ENCODE measurements at places on chromosomes 3 and 15.

GRCh38 chr3:193885832-193886231 lies 250.1 kb upstream of the HES1 start:
- no peak for DNase-seq

GRCh38 chr3:171190668-171191067 lies 164.1 kb upstream of the SLC2A2 start:
- DNase-seq = peak; percentile 11

GRCh38 chr3:8868996-8869395 lies 94.3 kb downstream of the RAD18 start:
- DNase-seq = no peak

- no peak for DNase-seq
These were observed 226.0 kb downstream of the DIPK2A start for GRCh38 chr3:144197582-144197981.

- DNase-seq = no peak
These were observed 157.9 kb upstream of the HES1 start for GRCh38 chr3:193978030-193978429.

DNA sequence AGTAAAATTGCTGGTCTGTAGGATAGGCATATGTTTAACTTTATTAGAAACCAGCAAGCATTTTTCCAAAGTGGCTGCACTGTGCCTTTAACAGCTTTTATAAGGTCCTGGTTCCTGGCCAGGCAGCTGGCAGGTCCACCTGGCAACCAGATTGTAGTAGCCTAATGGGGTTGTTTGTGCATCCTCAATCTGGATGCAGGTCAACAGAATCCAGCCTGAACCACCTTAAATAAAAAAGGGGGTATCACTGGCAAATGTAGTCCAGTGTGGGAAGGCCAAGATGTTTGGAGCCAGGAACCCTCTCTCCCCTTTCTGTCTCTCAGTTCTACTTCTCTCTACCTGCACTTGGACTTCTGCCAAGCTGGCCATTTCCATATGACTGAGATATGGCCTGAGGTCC lies 200.3 kb downstream of the ZNF621 start:
- DNase-seq = no peak

- DNase-seq = no peak
These were observed 192.9 kb upstream of the SLITRK3 start for GRCh38 chr3:165389064-165389463.

DNA sequence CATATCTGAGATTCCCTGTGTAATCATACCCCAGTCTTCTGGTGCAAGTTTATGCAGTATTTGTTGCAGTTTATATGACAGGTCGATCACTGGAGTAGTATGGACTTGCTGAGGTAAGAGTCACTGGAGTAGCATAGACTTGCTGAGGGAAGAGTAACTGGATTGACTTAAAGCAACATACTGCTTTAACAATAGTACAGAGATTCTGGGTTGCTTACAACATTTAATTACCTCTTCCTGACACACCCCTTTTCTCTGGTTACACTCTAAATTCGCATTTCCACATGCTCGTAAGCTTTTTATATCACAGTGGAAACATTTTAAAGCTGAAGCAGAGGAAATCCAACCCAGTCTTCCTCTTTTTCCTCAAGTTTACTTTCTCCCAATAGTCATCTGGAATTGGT lies 11.8 kb downstream of the AAGAB start:
- DNase-seq = peak; percentile 35

- DNase-seq = no peak
These were observed 60.2 kb downstream of the PLXNA1 start for GRCh38 chr3:127043041-127043641.

- no peak for DNase-seq
These were observed 490.0 kb downstream of the NAALADL2 start for GRCh38 chr3:175349168-175349567.

- DNase-seq = no peak
These were observed 37.4 kb upstream of the SECISBP2L start for GRCh38 chr15:49083401-49084284.

- no peak for DNase-seq
These were observed 436.0 kb upstream of the TPM1 start for GRCh38 chr15:62606376-62607113.

- DNase-seq = no peak
These were observed 56.7 kb upstream of the XCR1 start for GRCh38 chr3:46083956-46084355.

DNA sequence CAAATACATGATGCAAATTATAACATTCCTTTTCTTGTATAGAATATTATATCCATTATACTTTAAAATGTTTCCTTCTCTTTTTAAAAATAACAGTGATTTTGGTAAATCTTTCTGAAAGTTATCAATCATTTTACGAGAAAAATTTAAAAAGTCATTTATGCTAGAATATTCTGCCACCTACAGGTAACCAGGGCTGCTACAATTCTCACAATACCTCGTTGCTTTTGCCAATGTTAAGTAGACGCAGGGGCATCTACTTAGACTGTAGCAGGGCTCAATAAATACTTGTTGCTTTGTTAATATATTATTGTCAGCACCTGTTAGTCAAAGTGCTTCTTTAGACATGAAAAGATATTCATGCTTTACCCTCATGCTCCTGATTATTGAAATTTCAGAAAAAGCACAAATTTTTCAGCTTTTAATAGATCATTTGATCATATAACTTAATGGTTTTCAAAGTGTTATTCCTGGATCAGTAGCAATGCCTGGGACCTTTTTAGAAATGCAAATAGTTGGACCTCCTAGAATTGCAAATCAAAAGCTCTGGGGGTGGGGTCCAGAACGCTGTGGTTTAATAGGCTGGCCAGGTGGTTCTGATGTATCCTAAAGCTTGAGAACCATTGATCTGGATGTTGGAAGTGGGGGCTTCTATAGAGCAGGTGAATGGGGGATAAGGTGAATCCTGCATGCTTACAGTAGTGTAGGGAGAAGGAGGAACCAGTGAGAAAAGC lies 223.6 kb upstream of the PDZRN3 start:
- DNase-seq = no peak

DNA sequence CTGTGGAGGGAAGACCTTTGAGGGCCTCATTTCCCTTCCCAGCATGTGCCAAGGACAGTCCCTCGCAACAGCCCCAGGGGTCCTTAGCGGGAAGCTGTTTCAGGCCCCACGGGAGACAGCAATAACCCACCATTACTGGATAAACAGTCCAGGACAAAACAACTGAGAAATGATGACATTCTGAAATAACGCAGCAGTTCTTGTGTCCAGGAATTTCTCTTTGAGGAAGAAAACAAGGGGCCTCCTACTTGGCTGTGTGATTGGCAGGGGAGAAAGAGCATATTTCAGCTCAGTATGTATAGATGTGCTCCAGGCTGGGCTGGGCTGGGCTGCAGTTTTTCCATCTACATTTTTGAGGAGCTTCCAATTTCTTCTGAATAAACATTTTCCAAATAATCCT lies 82.2 kb upstream of the THBS1 start:
- DNase-seq = no peak

DNA sequence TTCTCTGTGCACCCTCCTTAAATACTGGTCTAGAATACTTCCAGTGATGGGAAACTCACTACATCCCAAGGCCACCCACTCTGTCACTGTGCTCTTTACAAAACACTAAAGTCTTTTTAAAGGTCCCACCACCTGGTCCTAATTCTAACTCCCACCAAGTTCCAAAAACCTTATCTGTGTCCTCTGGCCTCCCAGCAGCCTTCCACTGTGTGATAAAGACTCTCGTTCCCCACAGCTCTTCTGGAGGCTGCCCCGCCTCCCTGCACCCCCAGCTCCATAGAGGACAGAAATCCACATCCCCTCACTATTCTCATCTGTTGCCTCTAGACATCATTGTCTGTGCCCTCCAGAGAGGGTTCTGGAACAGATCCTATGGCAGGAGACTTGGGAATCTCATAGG lies 276.4 kb downstream of the FAM43A start:
- DNase-seq = no peak

DNA sequence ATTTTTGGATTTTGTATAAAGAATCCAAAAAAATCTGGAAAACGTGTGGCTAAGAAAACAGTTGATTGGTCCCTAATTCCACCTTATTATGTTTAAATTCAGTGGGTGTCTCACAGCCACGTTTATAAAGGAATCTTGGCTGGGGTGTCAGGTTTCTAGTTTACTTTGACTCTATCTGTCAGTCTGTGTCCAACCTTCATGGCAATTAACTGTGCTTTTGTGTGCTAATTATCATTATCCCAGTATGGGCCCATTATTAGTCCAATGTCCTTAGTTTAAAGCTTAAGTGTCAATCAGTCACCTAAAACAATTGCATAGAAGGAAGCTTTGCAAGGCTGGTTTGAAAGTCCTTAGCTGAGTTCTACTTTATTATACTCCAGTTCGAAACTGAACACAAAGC lies 3.7 kb upstream of the CNTN4 start:
- no peak for DNase-seq

GRCh38 chr3:12449889-12450682 lies 34.2 kb upstream of the TSEN2 start:
- no peak for DNase-seq

DNA sequence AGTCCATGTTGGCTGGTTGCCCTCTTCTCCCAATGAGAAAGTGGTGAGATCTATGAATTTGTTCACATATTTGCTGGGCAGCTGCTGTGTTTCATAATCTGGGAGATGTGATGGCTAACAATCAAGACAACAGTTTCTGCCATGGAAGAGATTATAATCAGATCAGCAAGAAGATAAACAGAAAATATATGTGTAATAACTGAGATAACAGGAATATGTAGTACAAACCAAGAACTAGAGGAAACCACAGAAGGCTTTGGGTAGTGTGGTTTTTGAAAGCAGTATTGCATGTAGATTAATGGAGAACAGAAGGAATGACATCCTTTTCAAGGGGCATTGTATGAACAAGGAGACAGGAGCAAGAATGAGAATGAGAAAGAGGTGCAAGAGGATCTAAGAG lies 12.2 kb upstream of the CSTA start:
- no peak for DNase-seq

DNA sequence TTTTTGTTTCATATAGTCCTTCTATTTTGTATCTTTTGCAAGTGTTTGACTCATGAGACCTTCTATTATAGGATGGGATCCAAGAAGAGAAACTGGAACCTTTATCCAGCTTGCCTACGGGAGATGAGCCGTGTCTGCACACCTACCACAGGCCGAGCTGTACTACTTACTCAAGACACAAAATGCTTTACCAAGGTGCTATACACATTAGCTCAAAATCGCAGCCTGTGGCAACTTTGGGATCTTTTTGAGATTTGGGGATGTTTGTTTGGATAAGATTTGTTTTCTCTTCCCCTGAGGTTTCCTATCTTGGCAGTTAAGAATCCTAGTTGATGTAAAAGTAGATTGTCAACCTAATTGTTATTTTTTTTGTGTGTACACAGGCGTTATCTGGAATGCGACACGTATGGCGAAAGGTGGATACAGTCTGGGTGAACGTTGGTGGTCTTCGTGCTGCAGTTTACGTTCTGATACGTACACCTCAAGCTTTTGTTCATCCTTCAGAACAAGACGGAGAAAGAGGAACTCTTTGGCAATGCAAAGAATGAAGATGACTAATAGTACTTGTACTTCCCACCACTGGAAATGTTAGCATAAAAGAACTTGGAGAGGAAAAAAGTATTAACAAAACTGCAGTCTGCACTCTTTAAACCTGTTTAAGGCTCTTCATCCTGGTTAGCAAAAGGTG lies 13.1 kb upstream of the SETD5 start:
- peak; percentile 64 for DNase-seq

DNA sequence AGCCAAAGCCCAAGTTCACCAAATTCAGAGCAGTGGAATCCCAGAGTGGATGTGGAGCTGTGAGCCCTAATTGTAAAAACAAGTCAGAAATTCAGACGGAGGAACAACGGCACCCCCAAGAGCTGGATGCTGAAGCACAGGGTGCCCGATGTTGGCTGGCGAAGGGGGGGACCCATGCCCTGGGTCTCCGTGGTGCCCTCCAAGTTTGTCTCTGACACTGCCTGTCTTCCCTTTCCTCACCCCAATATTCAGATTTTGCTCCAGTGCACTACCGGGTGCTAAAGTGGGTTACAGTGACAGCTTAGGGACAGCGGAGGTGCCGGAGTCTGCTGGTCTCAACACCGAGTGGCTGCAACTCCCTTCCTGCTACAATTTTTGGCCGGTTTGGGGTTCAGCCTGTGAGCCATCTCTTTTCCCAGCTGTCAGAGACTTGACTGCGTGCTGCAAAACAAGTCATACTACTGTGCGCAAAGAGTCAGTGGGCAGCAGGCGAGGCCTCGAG lies 6.6 kb downstream of the GRIP2 start:
- no peak for DNase-seq

GRCh38 chr3:60064210-60065178 lies 1014.7 kb upstream of the CFAP20DC start:
- peak; percentile 10 for DNase-seq

GRCh38 chr3:53174346-53175250 lies 13.6 kb downstream of the PRKCD start:
- DNase-seq = no peak

GRCh38 chr15:91752081-91752785 lies 101.3 kb upstream of the SLCO3A1 start:
- no peak for DNase-seq

DNA sequence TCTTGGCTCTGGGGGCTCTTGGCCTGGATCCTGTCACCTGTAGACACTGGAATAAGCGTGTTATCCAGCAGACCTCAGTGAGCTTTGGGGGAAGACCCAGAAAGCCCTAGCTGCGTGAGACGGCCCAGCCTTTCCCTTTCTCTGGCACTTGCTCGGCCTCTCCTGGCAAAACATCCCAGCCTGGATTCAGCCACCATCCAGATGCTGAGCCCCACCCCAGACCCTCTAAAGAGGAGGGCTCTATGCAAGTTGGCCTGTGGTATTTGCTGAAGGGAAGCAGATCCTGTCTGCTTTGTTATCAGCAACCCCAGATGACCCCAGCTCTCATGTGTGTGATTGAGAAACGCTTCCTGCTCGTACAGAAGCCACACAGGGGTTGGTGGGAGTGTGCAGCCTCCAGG lies 267.2 kb downstream of the FAM43A start:
- DNase-seq = no peak

DNA sequence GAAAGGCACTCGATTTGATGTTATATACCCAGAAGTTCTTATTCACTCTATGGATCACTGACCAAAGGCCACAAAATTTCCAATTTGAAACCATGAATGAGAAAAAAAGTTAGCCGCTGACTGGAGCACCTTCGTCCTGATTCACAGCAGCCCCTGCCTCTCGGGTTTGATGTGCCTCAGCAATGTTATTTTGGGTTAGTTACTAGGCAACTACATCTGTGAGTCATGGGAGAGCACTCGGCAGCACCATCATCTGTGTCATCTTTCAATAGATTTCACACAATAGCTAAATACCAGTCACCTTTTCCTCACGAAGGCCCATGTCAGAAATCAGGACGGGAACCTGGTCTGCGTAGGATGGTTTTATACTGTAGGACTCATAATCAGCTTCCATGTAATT lies 269.2 kb downstream of the ZBBX start:
- DNase-seq = no peak

DNA sequence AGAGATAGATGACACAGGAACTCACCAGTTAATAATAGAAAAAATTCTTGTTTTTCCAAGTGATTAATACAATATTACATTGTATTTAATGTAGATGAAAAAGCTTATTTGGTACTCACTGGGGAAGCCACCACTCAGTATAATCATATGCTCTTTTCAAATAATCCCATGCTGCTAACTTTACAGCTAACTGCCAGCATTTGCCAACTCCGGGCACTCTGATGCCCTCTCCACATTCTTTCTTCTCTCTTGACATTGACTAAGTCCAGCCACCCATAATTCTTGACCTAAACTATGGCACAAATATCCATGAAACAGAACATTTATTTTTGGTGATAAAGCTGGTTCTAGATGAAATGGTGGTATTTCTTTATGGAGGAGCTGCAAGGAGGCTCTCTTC lies 384.9 kb downstream of the ZBTB20 start:
- no peak for DNase-seq

All from suppressor macrophage treated with lipopolysaccharide for 1 hour (primary cell).